ENCODE measurements at places on chromosomes 16 and 17. TPM values are rescaled to one million over a fixed set of nuclear protein-coding genes. Genes with fewer than 3 reads are reported as not detected.

GRCh38 chr17:31580706-31581490 is 189.4 kb downstream of the RAB11FIP4 start:
- no peak for DNase-seq

The SLC2A4 gene
- total RNA-seq, result not detected

DNA sequence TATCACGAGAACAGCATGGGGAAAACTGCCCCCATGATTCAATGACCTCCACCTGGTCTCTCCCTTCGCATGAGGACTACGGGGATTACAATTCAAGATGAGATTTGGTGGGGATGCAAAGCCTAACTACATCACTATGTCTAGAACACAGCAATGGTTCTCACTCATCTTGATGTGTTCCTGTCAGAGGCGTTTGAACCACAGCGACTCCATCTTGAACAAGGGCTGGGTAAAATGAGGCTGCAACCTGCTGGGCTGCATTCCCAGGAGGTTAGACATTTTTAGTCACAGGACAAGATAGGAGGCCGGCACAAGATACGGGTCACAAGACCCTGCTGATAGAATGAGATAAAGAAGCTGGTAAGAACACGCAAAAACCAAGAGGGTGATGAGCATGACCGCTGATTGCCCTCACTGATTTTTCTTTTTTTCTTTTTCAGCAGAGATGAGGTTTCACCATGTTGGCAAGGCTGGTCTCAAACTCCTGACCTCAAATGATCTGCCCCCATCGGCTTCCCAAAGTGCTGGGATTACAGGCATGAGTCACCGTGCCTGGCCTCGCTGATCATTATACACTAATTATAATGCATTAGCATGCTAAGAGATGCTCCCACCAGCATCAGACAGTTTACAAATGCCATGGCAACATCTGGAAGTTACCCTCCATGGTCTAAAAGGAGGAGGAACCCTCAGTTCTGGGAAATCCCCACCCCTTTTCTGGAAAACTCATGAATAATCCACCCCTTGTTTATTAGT is 3.0 kb upstream of the PPY start:
- no peak for DNase-seq

DNA sequence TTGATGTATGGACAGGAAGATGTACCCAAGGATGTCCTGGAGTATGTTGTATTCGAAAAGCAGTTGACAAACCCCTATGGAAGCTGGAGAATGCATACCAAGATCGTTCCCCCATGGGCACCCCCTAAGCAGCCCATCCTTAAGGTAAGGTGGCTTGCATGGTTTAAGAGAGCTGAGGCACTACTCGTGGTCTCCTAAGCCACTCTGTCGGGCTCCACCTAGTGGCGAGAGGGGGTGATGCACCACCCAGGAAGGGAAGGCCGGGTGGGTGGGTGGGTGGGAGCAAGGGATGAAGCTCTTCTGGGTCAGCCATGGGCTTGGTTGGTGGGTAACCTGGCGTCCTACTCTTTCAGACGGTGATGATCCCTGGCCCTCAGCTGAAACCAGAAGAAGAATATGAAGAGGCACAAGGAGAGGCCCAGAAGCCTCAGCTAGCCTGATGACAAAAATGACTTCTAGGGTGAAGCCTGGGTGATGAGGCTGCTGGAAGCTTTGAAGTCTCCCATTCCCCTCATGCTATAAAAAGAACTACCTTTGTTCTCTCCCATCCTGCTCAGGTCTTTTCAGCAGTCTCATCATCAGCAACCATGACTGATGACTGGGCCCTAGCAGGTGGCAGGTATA is 21.5 kb downstream of the GPR179 start:
- peak; percentile 78 for DNase-seq

The UNC13D gene
- total RNA-seq, result 212 TPM

- no peak for DNase-seq
Measured at GRCh38 chr16:19505600-19506303, 16.1 kb downstream of the GDE1 start.

- no peak for DNase-seq
Measured at GRCh38 chr17:39667262-39667944, 850 bp upstream of the PNMT start.

- DNase-seq, result no peak
Measured at GRCh38 chr17:56638591-56639051, 45.1 kb downstream of the NOG start.

- no peak for DNase-seq
Measured at GRCh38 chr16:70483426-70483825, 29.0 kb downstream of the FCSK start.

- DNase-seq, result no peak
Measured at GRCh38 chr16:10168258-10168657, 14.0 kb downstream of the GRIN2A start.

The GPR179 gene
- not detected for total RNA-seq

DNA sequence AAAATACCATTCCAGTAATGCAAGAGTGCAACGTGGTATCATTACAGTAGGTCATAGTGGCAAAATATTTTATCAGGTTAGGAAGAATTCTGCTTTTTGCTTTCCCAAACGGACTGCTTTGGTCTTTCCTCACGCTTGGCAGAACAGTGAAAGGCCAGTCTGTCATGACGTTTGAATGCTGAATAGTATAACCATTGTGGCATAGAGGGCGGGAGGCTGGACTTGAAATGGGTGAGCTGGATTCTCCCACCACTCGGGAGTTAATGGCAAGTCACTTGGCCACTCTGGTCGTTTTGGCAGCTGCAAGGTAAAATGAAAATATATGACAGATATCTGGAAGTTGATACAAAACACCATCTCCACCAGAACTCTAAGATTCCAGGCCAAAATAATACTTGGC is 391.2 kb downstream of the MAF start:
- no peak for DNase-seq

The HOXB2 gene
- total RNA-seq, result 17.5 TPM

DNA sequence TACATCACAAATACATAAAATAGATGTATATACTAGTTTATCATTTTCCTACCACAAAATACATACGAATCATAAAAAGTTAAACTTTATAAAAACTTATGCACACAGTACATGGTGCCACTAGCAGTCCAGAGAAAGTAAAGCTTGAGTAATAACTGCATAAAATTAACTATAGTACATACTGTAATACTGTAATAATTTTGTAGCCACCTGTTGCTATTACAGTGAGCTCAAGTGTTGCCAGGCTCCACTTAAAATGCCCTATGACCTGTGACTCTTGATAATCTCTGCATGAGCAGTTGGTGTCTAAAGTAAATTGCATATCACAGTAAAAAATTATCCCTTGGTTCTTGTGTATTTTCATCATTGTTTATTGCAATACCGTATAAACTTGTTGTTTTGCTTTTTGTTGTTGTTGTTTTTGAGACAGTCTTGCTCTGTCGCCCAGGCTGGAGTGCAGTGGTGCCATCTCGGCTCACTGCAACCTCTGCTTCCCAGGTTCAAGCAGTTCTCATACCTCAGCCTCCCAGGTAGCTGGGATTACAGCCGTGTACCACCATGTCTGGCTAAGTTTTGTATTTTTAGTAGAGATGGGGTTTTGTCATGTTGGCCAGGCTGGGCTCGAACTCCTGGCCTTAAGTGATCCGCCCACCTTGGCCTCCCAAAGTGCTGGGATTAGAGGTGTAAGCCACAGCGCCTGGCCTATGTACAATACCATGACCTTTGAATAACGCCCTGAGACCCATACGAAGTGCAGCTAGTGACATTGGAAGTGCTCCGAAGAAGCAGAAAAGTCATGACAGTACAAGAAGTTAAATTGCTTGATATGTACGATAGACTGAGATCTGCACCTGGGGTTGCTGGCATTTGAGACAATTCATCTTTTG is 6.6 kb downstream of the LUC7L3 start:
- DNase-seq, result no peak

- no peak for DNase-seq
Measured at GRCh38 chr16:64997121-64997520, 124.7 kb downstream of the CDH11 start.

The ZNF75A gene
- 37.5 TPM for total RNA-seq

The ALDH3A1 gene
- 0.14 TPM for total RNA-seq

The APOH gene
- total RNA-seq, result not detected

The CCL15 gene
- total RNA-seq, result not detected

The RASD1 gene
- total RNA-seq, result 2.5 TPM

The DYNLRB2 gene
- total RNA-seq, result 0.76 TPM

The EFTUD2 gene
- 134 TPM for total RNA-seq

DNA sequence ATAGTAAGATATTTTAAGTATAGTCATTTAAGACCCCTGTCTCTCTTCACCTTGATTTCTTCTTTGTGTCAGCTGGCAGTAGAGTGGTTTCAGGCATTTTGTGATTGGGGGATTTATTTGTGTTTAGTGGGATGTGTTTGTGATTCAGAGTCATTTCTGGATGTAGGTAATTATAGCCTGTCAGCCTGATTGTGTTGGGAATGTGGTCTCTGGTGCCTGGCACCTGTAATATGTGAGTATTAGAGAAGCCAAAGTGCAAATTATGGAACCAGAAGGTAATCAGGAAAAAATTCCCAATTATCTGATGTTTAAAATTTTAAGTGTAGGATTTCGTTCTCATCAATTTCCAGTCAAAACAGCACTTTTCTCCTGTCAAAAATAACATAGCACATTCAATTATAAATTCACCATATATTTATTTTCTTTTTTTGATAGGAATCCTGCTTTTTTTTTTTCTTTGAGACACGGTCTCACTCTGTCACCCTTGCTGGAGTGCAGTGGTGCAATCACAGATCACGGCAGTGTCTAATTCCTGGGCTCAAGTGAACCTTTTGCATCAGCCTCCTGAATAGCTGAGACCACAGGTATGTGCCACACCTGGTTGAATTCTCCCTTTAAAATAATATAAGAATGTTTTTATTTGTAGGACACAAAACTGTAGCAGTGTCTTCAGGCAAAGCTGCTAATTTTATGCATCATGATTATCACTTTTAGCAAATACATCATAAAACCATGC is 42.7 kb downstream of the ATF7IP2 start:
- no peak for DNase-seq

- no peak for DNase-seq
Measured at GRCh38 chr17:68326681-68327080, 35.4 kb downstream of the ARSG start.

DNA sequence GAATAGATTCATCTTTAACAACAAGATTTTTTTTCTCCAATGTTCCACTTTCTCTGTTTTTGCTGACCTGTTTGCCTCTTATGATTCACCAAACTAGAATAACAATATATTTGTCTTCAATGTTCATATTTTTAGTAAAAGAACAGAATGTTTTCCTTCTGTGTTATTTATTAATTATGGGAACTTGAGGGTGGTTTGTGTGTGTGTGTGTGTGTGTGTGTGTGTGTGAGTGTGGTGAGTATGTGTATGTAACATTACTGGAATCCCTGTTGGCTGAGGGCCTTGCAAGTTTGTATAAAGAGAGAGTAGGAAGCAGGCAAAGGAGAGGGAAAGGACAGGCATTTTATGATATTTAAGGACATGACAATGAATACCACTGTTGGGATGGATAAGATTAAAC is 13.8 kb downstream of the STXBP4 start:
- no peak for DNase-seq

The KRTAP16-1 gene
- not detected for total RNA-seq

GRCh38 chr16:23827057-23827456 is 8.7 kb upstream of the PRKCB start:
- no peak for DNase-seq

DNA sequence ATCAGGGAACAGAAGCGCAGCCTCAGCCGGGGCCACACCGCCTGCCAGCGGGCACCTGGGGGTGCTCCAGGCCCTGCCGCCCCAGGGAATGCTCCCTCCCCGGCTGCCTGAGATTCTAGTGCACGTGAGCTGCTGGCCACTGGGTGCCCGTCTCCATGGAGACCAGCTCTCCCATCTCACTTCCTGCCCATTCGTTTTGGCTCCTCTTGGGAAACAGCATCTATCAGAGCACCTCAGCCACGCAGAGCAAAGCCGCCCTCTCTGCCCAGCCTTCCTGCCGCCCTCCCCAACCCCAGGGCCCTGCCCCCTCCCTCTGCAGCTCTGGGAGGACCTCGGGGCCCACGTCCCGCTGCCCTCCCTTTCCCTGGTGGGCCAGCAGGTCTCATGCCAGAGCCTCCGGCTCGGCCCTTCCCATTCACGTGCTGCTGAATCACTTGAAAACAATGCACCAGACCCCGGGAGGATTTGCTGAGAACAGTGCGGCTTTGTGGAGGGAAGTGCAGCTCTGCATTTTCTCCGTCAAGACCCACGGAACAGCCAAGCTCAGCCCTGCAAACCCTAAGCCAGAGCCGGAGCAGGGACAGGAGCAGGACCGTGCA is 19.4 kb downstream of the CEP295NL start:
- DNase-seq, result no peak

GRCh38 chr17:1899403-1900000 is 69.7 kb downstream of the RPA1 start:
- no peak for DNase-seq

- no peak for DNase-seq
Measured at GRCh38 chr17:78900816-78901215, 2.2 kb downstream of the CEP295NL start.

DNA sequence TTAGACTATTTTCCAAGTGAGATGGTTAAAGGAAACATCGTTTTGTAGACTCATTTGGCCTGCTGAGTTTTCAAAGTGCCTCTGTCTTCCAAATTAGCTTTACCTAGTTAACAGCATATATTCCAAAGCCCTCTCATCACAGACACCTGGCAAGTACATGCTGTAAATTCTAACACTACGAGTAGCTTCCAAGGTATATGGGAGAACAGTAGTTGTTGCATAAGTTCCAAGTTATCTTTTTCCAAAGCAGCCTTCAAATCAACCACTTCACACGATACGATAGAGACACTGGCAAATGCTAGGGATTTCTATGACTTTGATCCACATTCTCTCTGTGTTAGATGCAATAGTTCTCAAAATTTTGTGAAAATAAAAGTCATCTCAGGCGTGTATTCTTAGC is 299.3 kb downstream of the CNTNAP4 start:
- DNase-seq, result no peak

DNA sequence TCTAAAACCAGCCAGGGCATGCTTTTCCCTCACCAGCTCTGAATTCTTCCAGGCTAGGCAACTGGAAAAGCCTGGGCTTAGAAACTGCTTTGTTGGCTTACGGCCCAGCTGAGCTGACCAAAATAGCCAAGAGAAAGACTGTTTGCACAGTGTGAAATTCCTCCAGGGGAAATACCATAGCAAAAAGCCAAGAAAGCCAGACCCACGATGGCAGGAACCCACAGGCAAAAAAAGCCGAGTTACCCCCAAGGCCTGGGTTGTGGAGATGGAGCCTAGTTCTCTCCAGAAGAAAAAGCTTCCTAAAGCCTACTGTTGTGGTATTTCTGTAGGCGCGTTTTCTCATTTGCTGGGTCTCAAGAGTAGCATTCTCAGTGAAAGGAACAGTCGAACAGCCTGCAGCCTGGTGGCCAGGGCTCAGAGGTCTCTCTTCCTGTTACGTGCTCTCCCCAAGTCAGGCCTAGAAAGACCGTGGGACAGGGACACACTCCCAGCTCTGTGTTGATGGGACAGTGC is 9.2 kb downstream of the SP2 start:
- no peak for DNase-seq

The PRR15L gene
- not detected for total RNA-seq

The HS3ST2 gene
- not detected for total RNA-seq

All from activated CD8-positive, alpha-beta memory T cell treated with anti-CD3 and anti-CD28 coated beads, Interleukin-2, amount 10 ng/mL, durations not matched to agents 7 days and 5 days (primary cell).